ENCODE measurements at places on chromosomes 2 and 18. TPM values are rescaled to one million over a fixed set of nuclear protein-coding genes. Genes with fewer than 3 reads are reported as not detected.

The AQP12A gene
- polyA plus RNA-seq: not detected

The CNGA3 gene
- not detected for polyA plus RNA-seq

The PDE1A gene
- polyA plus RNA-seq: 1.0 TPM

The PLCD4 gene
- polyA plus RNA-seq: 1.0 TPM

The TMEM163 gene
- polyA plus RNA-seq: not detected

The RESP18 gene
- polyA plus RNA-seq: not detected

The FEZ2 gene
- polyA plus RNA-seq: 38.3 TPM

The SH3BP4 gene
- 85.9 TPM for polyA plus RNA-seq

The CCDC138 gene
- 0.52 TPM for polyA plus RNA-seq

The NEB gene
- polyA plus RNA-seq: under 0.01 TPM

The FAM124B gene
- polyA plus RNA-seq: 0.04 TPM

The PFN4 gene
- polyA plus RNA-seq: 0.65 TPM

The IL36A gene
- polyA plus RNA-seq: not detected

Data from BJ (cell line).